Sigmoid colon (tissue), 7 donors: ENCODE measurements at places on chromosomes 1 and 21. TPM values are rescaled to one million over a fixed set of nuclear protein-coding genes. Genes with fewer than 3 reads are reported as not detected.

- DNase-seq = peak; percentile 86
- H3K4me1 ChIP-seq = peaks cover 18% of the 10 kb centered on the region
- H3K4me3 ChIP-seq = peak overlapping the region; percentile 46
- H3K27me3 ChIP-seq = peaks cover 9% of the 10 kb centered on the region
- H3K36me3 ChIP-seq = no peaks in the 10 kb centered on the region
- no peak overlapping the region for H3K27ac ChIP-seq
Measured at GRCh38 chr1:204363335-204364114, 3.8 kb upstream of the PLEKHA6 start.

- H3K4me1 ChIP-seq = no peaks in the 10 kb centered on the region
- no peaks in the 10 kb centered on the region for H3K36me3 ChIP-seq
- no peaks in the 10 kb centered on the region for H3K27me3 ChIP-seq
- H3K27ac ChIP-seq = no peak overlapping the region
- no peak overlapping the region for H3K4me3 ChIP-seq
Measured at GRCh38 chr1:200366577-200367253, 43.1 kb downstream of the ZNF281 start.

DNA sequence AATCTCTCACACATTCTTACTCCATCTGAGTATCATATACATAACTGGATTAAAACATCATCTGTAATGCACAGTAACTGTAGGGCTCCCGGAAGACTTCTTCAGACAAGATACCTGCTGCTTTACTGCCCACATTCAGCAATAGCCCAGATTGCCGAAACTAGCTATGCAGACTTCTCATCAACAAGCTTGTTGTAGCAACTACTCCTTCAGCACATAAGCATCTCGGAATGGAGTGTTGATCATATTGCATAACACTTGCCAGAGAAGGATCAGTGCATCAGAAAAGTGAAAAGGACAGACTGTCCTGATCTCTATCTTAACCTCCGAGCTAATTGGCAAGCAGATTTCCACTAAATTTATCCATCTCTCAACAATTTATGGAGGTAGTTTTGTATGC is 354.6 kb upstream of the C1orf87 start:
- no peaks in the 10 kb centered on the region for H3K27me3 ChIP-seq
- no peaks in the 10 kb centered on the region for H3K36me3 ChIP-seq
- no peak for DNase-seq

DNA sequence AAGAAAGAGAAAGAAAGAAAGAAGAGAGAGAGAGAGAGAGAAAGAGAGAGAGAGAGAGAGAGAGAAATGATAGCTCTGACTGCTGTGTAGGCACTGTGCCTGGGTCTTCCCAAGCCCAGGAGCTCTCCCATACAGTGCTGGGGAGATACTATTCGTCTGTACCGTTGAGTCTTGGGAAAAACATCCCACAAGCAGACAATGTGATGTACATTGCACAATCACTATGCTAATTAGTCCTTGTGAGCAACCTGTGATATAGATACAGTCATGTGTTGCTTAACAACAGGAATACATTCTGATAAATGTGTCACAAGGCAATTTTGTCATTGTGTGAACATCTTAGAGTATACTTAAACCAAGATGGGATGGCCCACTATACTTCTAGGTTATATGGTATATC is 381.0 kb downstream of the HHAT start:
- no peak for DNase-seq
- no peaks in the 10 kb centered on the region for H3K36me3 ChIP-seq

Gene PAQR6
- 7.7 TPM for total RNA-seq

DNA sequence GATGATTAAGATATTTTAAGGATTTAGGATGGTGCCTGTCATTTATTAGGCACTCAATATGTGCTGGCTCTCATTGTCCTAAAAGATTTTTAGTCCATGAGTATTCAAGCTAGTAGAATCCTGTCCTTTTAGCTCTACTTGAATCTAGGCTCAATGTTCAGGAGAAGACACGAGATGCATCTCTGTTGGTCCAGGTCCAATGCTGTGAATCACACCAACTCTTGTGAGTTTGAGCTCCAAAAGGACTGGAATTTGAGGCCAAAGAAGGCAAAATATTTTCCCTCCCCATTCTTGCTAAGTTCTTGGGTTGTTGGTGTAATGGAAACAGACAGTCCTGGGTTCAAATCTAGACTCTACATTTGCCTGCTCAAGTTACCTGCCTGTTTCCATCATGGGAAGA is 1.4 kb upstream of the PODN start:
- DNase-seq = peak; percentile 82
- H3K36me3 ChIP-seq = no peaks in the 10 kb centered on the region
- H3K4me1 ChIP-seq = peaks cover 61% of the 10 kb centered on the region
- no peak overlapping the region for H3K4me3 ChIP-seq
- peak overlapping the region; percentile 73 for H3K27ac ChIP-seq

Gene PRRX1
- 10.0 TPM for total RNA-seq

DNA sequence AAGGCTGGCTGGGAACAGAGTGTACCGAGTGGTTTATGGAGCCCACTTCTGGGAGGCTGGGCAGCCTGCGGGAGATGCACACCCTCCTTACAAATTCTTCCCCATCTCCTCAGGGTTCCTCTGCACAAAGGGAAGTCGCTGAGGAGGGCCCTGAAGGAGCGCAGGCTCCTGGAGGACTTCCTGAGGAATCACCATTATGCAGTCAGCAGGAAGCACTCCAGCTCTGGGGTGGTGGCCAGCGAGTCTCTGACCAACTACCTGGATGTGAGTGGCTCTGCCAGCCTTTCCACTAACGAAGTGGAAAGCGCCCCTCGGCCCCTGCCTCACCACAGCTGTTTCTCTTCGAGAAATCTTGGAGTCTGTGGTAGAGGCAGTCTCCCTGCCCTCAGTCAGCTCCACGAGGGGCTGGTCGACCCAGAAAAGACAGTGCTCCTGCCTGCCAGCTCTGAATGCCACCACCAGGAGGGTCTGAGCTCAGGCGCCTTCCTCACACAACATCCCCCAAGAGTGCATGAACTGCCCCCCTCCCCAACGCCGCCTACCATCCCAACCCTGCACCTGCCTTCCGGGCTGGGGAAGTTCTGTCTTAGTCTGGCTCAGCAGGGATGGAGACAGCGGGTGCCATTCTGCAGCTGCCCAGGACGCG is 31.8 kb downstream of the PROK1 start:
- DNase-seq = no peak
- no peaks in the 10 kb centered on the region for H3K27me3 ChIP-seq
- no peaks in the 10 kb centered on the region for H3K4me1 ChIP-seq
- no peak overlapping the region for H3K4me3 ChIP-seq
- no peak overlapping the region for H3K27ac ChIP-seq
- H3K36me3 ChIP-seq = no peaks in the 10 kb centered on the region

GRCh38 chr1:242761556-242761955 is 237.1 kb upstream of the PLD5 start:
- no peaks in the 10 kb centered on the region for H3K36me3 ChIP-seq
- H3K27ac ChIP-seq = no peak overlapping the region
- no peaks in the 10 kb centered on the region for H3K27me3 ChIP-seq
- H3K4me1 ChIP-seq = no peaks in the 10 kb centered on the region

DNA sequence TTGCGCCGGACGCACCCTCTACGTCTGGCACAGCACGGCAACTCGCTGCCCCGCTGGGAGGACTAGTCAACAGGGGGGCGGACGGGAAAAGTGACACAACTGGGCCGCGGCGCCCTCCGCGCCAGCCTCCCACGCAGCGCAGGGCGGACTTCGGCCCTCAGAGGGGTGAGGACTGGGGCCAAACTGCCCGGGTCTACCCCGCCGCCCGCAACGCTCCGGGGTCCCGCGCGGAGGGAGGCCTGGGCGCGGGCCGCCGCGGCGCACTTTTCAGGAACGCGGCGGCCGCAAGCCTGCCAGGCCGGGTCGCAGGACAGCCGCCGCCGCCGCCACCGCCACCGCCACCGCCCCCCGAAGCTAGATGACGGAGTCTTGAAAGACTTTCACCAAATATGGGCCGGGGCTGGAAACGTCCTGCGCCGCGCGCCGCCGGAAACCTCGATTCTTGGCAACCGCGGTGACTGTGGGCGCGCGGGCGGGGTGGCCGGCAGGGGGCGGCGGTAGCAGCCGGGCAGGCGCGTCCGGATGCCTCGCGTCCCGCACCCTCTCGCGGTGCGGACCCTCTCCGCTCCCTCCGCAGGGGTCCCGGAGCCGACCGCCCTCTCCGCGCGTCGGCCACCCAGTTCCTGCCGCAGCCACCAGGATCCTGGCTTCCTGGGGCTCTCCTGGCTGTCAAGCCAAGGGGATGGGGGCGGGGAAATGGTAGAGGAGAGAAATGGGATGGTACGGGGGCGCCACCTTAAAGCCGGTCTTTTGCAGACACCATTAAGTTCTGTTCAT is 3.7 kb upstream of the CCN1 start:
- no peaks in the 10 kb centered on the region for H3K36me3 ChIP-seq
- peaks cover 21% of the 10 kb centered on the region for H3K4me1 ChIP-seq
- peak overlapping the region; percentile 84 for H3K4me3 ChIP-seq
- H3K27me3 ChIP-seq = no peaks in the 10 kb centered on the region
- peak; percentile 96 for DNase-seq

DNA sequence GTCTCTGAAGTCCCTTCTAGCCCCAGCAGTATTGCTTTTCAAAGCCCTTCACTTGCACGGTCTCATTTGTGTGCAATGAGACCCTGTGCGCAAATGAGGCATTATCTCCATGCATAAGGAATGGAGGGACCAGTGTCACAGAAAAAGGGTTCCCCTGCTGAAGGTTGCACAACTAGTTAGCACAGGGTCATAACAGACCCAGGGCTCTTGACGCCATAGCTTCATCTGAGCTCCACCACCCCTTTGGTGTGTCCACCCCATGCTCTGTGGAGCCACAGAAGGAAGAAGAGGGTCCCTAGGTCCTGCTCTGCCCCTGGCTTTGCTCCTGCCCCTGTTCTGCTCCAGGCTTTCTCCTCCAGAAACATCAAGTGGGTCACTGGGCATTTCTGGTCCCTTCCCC is 12.6 kb downstream of the SH2D2A start:
- H3K27ac ChIP-seq = no peak overlapping the region
- peaks cover 13% of the 10 kb centered on the region for H3K4me1 ChIP-seq
- H3K4me3 ChIP-seq = no peak overlapping the region

DNA sequence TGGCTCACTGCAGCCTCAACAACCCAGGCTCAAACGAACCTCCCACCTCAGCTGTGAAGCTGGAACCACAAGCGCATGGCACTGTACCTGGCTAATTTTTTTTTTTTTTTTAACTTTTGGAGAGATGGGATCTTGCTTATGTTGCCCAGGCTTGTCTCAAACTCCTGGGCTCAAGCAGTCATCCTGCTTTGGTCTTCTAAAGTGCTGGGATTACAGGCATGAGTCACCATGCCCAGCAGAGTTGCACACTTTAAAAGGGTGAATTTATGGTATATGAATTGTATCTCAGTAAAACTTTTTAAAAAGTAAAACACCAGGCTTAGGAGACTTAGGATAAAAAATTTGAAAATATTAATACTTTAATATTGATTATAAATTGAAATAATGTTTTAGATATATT is 99.1 kb downstream of the CLEC20A start:
- H3K27ac ChIP-seq = no peak overlapping the region
- no peak for DNase-seq
- H3K4me3 ChIP-seq = no peak overlapping the region
- H3K36me3 ChIP-seq = no peaks in the 10 kb centered on the region

GRCh38 chr1:98049370-98050135 is 128.7 kb upstream of the DPYD start:
- H3K36me3 ChIP-seq = no peaks in the 10 kb centered on the region
- no peak overlapping the region for H3K4me3 ChIP-seq
- no peak for DNase-seq
- no peak overlapping the region for H3K27ac ChIP-seq
- H3K4me1 ChIP-seq = peaks cover 32% of the 10 kb centered on the region

DNA sequence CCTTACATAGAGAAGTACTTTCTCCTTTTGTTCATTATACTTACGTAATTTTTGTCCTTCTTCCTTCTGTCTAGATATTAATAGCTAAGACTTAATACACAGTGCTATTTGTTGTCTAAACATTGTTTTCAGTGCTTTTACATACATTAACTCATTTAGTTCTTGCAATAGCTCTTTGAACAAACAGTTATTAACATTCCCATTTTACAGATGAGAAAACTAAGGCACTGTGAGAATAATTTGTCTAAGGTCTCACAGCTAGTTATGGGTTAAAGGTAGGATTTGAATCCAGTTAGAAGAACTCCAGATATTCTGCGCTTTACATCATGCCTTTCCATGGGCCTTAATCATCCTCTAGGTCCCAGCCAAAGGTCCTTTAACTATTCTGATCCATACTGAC is 19.6 kb downstream of the CCDC17 start:
- H3K27ac ChIP-seq = no peak overlapping the region
- H3K4me3 ChIP-seq = no peak overlapping the region
- no peaks in the 10 kb centered on the region for H3K4me1 ChIP-seq
- DNase-seq = no peak
- H3K36me3 ChIP-seq = no peaks in the 10 kb centered on the region
- no peaks in the 10 kb centered on the region for H3K27me3 ChIP-seq

GRCh38 chr1:13737398-13737797 is 37.4 kb downstream of the PRDM2 start:
- H3K4me1 ChIP-seq = no peaks in the 10 kb centered on the region
- H3K4me3 ChIP-seq = no peak overlapping the region
- no peaks in the 10 kb centered on the region for H3K36me3 ChIP-seq
- no peak for DNase-seq

DNA sequence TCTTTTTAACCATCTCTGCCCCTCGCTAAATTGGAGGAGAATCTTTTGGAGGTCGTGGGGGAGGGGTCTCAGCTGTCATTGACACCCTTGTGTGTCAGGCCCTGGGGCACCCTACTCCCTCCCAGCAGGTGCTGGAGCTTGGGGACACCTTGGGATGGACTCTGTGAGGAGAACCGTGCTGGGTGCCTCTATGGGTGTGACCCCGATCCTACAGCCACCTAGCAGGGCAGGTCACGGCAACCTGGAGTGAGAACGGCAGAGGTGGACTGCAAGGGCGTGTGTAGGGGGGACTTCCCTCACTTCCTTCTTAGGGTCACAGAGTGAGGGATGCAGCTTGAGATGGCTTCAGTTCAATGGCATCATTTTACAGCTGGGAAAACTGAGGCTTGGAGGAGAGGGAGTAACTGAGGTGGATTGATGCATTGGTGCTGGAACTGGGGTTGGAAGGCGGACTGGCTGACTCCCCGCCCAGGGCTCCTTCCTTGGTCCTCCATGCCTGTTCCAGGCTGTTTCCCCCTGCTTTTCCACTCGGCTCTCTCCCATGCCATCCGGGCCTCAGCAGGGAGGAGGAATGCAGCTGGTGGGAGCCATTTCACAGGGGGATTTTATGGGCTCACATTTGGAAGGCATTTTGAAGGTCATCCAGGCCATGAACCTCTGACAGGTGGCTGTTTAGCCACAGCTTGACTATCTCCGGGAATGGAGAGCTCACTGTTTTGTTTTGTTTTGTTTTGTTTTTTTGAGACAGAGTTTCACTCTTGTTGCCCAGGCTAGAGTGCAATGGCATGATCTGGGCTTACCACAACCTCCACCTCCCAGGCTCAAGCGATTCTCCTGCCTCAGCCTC is 18.8 kb upstream of the ARHGEF10L start:
- DNase-seq = no peak
- H3K4me3 ChIP-seq = no peak overlapping the region
- no peaks in the 10 kb centered on the region for H3K4me1 ChIP-seq
- no peaks in the 10 kb centered on the region for H3K27me3 ChIP-seq
- H3K27ac ChIP-seq = no peak overlapping the region
- no peaks in the 10 kb centered on the region for H3K36me3 ChIP-seq

Gene YARS1
- 29.6 TPM for total RNA-seq
